ENCODE measurements at places on chromosomes 2 and 18.
A peak's percentile ranks its signal among the peaks of the same experiment; 100 is the strongest.

GRCh38 chr2:179604598-179604997 lies 256.8 kb downstream of the ZNF385B start:
- DNase-seq: no peak

- peak; percentile 38 for DNase-seq
Observed at GRCh38 chr18:59041819-59042815, 97.6 kb upstream of the SEC11C start.

- DNase-seq: no peak
Observed at GRCh38 chr2:99841749-99842148, 300.6 kb downstream of the AFF3 start.

DNA sequence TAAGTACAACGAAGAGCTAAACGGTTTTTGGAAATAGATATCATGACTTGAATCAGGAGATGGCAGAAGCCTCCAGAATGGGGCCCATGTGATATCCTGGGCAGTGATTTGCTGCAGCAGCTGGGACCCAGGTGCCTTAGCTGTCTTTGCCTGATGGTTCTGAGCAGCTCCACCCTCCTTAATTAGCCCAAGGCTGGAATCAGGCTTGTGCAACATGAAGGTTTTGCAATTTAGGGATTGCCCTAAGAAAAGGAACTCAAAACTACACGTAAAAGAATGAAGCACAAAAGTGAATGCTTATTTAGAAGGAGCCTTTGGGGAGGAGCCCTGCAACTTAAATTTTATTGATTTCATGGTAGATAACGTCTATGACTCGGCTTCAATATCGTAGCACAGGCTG lies 17.3 kb upstream of the CNDP2 start:
- DNase-seq: no peak

- DNase-seq: peak; percentile 97
Observed at GRCh38 chr2:167844714-167845530, 402.5 kb downstream of the STK39 start.

GRCh38 chr2:28687640-28688385 lies 63.8 kb upstream of the PPP1CB start:
- DNase-seq: no peak

DNA sequence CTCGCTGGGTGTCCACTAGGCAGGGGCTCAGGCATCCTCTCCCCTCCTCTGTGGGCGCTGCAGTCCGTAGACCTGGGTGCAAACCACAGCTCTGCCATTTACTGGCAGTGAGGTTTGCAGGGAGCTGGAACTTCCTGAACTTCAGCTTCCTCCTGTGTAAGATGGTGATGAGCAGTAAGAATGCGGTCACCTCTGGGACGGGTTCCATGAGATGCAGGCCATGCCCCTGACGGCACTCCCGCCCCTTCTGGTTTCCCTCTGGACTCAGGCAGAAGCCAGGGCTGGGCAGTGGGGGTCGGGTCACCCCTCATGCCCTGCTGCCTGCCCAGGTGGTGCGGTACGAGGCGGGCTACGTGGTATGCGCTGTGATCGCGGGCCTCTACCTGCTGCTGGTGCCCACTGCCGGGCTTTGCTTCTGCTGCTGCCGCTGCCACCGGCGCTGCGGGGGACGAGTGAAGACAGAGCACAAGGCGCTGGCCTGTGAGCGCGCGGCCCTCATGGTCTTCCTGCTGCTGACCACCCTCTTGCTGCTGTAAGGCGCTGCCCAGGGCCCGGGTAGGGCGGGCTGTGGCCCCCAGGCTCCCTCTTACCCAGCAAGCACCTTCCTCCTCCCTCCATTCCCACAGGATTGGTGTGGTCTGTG lies 1.5 kb downstream of the PROM2 start:
- DNase-seq: no peak

- DNase-seq: no peak
Observed at GRCh38 chr2:48207851-48208250, 301.6 kb upstream of the FBXO11 start.
